Aorta (tissue), 5 donors: ENCODE measurements at places on chromosomes 4 and X. TPM values are rescaled to one million over a fixed set of nuclear protein-coding genes. Genes with fewer than 3 reads are reported as not detected.

DNA sequence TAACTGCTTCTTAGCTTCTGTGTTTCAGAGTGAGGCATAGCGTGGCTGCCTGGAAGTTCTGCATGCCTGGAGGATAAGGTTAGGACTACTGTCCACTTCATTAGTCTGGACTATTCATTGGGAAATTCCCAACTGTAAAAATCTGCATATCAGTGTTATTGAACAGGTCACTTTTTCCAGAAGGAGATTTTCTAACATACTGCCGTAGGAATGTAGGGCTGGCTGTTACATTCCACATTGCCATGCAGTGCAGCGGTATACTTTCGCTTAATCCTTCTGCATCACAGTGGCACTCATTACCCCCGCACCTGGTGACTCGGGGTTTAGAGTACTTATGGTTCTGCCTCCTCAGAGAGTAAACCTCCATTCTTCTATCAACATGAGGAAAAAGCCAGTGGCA is 104.6 kb downstream of the NPFFR2 start:
- no peak for DNase-seq

GRCh38 chr4:11183356-11183740 is 245.3 kb downstream of the HS3ST1 start:
- no peak for DNase-seq

Gene TMEM150C
- total RNA-seq, result 3.5 TPM

Gene NXF2
- not detected for total RNA-seq

DNA sequence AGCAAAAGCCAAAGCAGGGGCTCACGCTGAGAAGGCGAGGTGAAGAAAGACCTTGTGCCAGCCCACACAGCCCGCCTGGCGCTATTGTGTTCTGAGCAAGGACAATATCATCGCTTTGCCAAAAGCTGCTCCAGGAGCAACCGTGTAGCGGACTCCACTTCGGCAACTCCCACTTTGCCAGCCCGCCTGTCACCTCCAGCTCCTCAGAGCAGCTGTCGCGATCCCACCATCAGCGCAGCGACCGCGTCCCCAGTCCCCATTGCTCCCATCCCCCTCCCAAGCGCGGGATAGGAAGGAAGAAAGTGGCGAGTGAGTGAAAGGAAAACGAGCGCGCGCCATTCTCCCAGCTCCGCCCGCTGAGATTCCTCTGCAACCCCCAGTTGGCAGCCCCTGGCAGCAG is 759 bp downstream of the ZC4H2 start:
- peak; percentile 76 for DNase-seq

Gene CDX4
- total RNA-seq, result not detected

- DNase-seq, result no peak
Observed at GRCh38 chrX:10676235-10676957, 56.0 kb upstream of the MID1 start.

DNA sequence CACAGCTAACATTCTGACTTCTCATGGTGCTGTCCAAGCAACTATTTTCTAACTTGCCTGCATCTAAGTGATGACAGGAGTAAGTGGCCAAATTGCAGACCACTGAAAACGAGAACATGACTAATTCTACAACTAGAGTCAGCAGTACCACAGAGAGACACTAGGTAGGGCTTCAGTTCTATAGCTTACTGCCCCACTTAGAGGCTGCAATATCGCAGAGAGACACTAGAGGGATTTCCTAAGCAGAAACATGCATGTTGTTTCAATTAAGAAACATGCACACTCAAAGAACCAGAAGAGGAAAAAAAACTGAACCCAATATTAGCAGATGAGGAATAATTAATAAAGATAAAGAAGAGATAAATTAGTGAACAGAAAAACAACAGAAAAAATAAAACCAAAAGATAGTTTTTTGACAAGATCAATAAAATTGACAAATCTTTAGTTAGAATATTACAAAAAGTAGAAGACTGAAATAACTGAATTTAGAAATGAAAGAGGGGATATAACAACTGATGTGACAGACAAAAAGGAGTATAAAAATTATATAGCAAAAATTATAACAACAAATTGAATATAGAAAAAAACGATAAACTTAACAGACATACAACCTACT is 100.8 kb downstream of the SPIN4 start:
- DNase-seq, result no peak

GRCh38 chrX:340641-341423 is 22.2 kb upstream of the GTPBP6 start:
- peak; percentile 43 for DNase-seq

Gene FAM241A
- 8.9 TPM for total RNA-seq

Gene TRMT10A
- total RNA-seq, result 3.7 TPM

Gene SHOX
- not detected for total RNA-seq

Gene CFAP97
- total RNA-seq, result 49.8 TPM

- no peak for DNase-seq
Observed at GRCh38 chrX:72475338-72475737, 97.3 kb downstream of the HDAC8 start.

- no peak for DNase-seq
Observed at GRCh38 chr4:98659741-98660462, 1.5 kb upstream of the TSPAN5 start.

DNA sequence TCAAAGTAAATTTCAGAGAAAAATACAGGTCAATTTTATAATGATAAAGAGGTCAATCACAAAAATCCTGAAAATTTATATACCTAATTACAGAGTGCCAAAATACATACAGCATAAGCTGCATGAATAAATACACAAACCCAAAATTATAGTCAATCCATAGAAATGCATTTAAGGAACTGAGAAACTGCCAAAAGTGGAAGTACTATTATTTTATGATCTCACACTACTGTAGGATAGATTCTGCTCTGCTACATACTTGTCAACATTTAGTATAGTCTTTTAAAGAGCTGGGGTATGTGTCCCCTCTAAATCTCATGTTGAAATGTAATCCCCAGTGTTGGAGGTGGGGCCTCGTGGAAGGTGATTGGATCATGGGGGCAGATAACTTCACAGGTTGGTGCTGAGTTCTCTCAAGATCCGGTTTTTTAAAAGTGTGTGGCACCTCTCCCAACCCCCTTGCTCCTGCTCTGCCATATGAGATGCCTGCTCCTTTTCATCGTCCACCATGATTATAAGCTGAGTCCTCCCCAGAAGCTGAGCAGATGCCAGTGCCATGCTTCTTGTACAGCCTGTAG is 31.8 kb downstream of the CHIC2 start:
- DNase-seq, result no peak

Gene MAOB
- total RNA-seq, result 44.7 TPM

Gene BCORL1
- total RNA-seq, result 22.1 TPM

- no peak for DNase-seq
Observed at GRCh38 chrX:5876984-5877596, 351.6 kb downstream of the NLGN4X start.

DNA sequence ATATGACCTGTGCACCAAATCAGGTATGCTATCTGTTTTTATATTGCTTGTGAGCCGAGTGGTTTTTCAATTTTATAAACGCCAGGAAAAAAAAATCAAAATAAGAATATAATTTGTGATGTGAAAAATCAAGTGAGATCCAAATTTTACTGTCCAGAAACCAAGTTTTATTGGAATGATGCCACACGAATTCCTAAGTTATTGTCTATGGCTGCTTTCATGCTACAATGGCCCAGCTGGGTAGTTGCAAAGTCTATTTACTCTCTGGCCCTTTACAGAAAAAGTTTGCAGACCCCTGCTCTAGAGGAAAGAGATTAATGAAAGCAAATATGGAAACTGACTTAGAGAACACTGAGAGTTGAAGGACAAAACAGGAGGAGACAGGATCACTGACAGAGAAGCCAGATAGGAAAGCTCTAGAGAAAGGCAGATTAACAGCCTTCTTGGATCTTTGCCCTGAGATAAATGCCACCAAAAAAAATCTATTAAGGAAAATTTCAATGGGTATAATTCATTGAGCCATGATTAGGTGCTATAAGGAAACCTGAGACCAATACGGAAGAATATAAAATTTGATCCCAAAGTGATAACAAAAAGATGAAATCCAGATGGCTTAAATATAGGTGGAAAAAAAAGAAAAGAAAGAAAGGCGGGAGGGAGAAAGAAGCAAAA is 29.8 kb downstream of the PRSS12 start:
- no peak for DNase-seq

DNA sequence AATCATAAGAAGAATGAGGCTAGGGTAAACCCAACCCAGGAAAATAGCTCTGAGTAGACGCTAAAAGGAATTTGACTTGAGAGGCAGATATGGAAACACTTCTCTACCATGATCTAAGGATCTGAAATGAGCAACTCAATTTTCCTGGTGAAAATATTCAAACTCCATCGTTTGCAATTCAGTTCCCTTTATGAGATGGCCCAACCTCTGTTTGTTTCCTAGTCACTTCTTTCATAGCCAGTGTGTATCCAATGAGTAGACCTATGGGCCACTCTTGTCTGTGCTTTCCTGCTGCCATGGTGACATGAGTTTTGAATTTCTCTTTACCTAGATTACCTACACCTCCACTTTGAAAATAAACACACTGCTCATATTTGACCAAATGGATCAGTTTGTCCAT is 176.2 kb upstream of the GPRIN3 start:
- no peak for DNase-seq

Gene CYTL1
- total RNA-seq, result 4.3 TPM

- DNase-seq, result peak; percentile 39
Observed at GRCh38 chrX:10050481-10050880, 83.3 kb downstream of the CLDN34 start.

Gene EGF
- 0.54 TPM for total RNA-seq

Gene GK2
- not detected for total RNA-seq

Gene PNMA3
- 0.13 TPM for total RNA-seq

- DNase-seq, result no peak
Observed at GRCh38 chr4:6192245-6192644, 8.1 kb downstream of the JAKMIP1 start.

Gene PTTG2
- total RNA-seq, result 5.9 TPM

Gene AREG
- 0.57 TPM for total RNA-seq

GRCh38 chrX:39805022-39805421 is 292.7 kb downstream of the BCOR start:
- no peak for DNase-seq

Gene AFF2
- total RNA-seq, result 2.7 TPM

- peak; percentile 86 for DNase-seq
Observed at GRCh38 chr4:78645853-78646757, 94.5 kb downstream of the ANXA3 start.

DNA sequence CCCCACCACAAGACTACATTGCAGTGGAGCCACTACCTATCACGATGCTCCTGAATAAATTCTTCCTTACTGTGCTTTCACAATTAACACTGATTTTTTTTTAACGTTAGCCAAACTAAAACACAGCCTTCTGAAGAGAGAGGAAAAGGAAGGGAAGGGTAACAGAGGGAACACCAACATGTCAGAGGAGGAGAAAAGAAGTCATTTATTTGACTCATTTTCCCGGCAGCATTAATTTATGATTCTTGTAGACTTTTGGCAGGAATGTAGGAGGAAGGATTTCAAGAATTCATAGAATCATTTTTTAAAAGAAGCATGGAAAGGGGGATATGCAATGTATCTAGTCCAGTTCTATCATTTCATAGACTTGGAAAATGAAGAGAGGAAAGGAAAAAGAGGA is 74.3 kb upstream of the IQCM start:
- no peak for DNase-seq

DNA sequence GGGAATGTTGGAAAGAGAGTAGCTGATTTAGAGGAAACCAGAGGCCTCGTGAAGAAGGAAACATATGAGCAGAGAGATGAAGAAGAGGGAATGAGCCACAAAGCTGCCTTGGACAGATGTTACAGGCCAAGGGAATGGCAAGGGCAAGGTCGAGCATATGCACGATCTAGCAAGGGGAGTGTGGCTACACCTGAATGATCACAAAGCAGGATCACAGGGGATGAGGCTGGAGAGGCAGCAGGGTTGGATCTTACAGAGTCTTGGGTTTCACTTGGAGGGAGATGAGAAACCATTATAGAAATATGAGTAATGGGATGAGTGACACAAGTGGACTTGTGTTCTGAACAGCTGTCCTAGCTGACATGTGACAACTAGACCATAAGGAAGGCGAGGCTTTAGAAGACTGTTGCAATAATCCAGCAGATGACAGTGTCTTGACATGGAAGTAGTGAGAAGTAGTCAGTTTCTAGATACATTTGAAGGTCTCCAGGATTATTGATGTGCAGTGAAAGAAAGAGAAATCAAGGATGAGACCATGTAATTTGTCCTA is 58.7 kb downstream of the RASGEF1B start:
- no peak for DNase-seq

DNA sequence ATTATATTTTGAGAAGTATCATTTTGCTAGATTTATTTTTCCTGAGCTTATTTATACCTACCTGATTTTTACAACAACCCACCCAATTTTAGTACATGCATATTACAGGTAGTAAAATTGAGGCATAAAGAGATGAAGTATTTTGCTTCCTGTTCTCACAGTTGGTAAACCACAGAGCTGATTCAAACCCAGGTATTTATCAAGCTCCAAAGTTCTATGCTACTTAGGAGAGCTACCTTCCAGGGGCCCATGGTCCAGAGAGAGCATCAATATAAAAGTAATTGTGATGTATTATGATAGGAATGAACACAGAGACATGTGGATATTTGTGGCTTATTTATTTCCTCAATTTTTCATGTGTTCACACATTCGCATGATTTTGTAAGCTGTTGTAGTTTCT is 20.2 kb upstream of the GBA3 start:
- DNase-seq, result no peak

DNA sequence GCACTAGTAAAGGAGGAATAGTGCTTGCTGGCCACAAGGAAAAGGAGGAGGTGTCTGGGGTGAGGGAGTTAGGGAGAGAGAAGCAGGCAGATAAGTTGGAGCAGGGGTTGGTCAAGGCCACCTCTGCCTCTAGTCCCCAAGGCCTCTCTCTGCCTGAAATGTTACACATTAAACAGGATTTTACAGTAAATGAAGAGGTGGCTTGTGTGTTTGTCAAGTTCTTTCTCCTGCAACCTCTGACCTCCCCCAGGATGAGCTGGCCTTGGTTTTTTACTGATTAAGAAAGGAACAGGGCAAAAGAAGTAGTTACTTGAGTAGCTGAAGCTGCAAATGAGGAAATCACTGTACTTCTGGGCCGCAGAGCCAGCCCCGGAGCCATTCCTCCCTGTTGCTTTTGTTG is 2.0 kb downstream of the GJB1 start:
- DNase-seq, result no peak

Gene SOX3
- not detected for total RNA-seq

Gene ZC4H2
- 10.4 TPM for total RNA-seq

Gene SLC9B1
- total RNA-seq, result 1.6 TPM

Gene MAGEC1
- not detected for total RNA-seq

GRCh38 chrX:66110112-66110511 is 53.9 kb upstream of the HEPH start:
- DNase-seq, result no peak
